Small intestine (tissue), 16 donors: ENCODE measurements at places on chromosomes 16 and 17. TPM values are rescaled to one million over a fixed set of nuclear protein-coding genes. Genes with fewer than 3 reads are reported as not detected.

GRCh38 chr17:33858121-33858520, 397.0 kb upstream of the CCL2 start:
- DNase-seq: no peak

Gene TAT
- 0.10 TPM for polyA plus RNA-seq

- no peak for DNase-seq
Observed at GRCh38 chr17:17554266-17554665, 37.2 kb downstream of the PEMT start.

Gene SLC6A2
- polyA plus RNA-seq: not detected

DNA sequence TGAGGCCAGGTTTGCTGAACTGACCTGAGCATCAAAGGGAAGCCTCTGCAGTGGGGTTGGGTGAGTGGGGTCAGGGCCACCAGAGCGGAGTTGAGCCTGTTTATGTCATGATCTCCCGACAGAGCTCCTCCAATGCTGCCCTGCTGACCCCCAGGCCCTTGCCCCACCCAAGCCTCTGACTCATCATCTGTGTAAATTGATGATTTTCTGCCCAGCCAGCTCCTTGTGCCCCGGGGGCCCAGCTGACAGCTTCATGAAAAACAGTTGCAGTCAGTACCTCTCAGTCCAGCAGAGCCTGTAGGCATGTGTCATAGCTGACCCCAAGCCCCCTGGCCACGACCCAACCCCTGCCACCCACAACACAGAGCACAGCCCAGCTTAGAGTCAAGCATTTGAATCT, 134.9 kb downstream of the CCT6B start:
- DNase-seq: no peak

Gene KRT10
- polyA plus RNA-seq: 51.3 TPM

GRCh38 chr16:13439766-13440165, 480.2 kb upstream of the ERCC4 start:
- no peak for DNase-seq

- DNase-seq: peak; percentile 97
Observed at GRCh38 chr16:89502081-89502843, 5.9 kb upstream of the SPG7 start.

Gene EPOP
- polyA plus RNA-seq: 0.40 TPM

- no peak for DNase-seq
Observed at GRCh38 chr17:50523208-50523607, 9.3 kb upstream of the EPN3 start.

GRCh38 chr16:86619239-86619794, 41.0 kb downstream of the FOXL1 start:
- DNase-seq: no peak

DNA sequence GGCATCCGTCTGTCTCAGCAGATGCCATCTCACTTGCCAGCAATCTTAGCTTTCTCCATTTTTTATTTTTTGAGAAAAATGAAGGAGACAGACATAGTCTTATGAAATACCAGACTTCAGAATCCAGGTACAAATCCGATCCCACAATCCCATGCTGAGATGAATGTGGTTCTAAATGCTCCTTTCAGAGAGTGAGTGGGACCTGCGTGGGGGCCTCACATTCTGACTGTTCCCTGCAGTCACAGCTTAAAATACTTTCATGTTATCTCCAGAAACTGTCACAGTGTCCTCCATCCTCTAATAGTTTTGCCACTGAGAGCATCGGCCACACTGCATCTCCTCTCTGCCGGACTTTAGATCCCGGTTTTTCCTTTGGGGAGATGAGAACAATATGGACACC, 34.9 kb upstream of the ENDOV start:
- DNase-seq: no peak

- DNase-seq: no peak
Observed at GRCh38 chr16:22093996-22094395, 1.7 kb downstream of the VWA3A start.

- no peak for DNase-seq
Observed at GRCh38 chr16:86846136-86846535, 267.8 kb downstream of the FOXL1 start.

Gene USP43
- 4.5 TPM for polyA plus RNA-seq

Gene CUEDC1
- polyA plus RNA-seq: 14.9 TPM

GRCh38 chr16:57918994-57919393, 51.9 kb downstream of the CNGB1 start:
- no peak for DNase-seq

Gene CDH1
- 366 TPM for polyA plus RNA-seq

GRCh38 chr17:260944-261343, 79.5 kb upstream of the DOC2B start:
- no peak for DNase-seq

DNA sequence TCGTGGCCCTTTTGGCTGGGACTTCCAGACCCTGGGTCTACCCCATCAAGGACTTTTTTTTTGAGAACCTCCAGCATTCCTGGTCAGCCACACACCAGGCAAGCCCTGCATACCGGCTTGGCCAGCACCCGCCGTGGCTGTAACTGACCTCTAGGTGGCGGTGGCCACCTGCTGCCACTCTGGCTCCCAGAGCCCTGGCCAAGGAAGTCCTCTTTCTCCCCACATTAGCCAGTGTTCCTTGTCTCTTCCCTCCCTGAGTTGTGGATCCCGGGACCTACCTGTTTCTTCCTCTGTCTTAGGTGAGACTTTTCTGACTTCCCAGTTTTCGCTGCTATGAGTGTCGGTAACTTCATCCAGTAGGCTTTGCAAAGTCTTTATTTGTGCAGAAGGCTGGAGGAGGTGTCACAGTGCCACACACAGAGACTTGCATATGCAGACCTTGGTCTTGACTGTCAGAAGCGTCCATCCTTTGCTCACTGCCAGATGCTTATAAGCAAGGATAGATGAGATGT, 348.3 kb downstream of the CPPED1 start:
- DNase-seq: peak; percentile 54

GRCh38 chr17:66481271-66481670, 178.9 kb downstream of the PRKCA start:
- DNase-seq: no peak

Gene UNC45B
- 0.62 TPM for polyA plus RNA-seq

Gene HSPB9
- not detected for polyA plus RNA-seq

DNA sequence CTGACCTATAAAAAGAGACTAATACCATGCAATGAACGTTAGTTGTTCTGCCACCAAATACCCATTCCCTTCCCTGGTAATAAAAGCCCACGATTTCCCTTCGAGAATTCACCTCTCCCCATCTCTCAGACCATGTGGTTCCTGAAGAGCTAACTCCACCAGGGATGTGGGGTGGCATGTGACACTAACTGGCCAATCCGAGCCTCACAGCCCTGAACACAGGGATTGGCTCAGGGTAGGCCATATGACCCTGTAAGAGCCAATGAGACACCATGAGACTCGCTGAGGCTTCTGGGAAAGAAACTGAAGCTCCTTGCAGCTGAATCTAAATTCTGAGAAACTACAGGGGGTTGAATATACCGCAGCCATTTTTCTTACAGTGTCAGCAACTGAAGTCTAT, 21.1 kb downstream of the HELZ start:
- no peak for DNase-seq

DNA sequence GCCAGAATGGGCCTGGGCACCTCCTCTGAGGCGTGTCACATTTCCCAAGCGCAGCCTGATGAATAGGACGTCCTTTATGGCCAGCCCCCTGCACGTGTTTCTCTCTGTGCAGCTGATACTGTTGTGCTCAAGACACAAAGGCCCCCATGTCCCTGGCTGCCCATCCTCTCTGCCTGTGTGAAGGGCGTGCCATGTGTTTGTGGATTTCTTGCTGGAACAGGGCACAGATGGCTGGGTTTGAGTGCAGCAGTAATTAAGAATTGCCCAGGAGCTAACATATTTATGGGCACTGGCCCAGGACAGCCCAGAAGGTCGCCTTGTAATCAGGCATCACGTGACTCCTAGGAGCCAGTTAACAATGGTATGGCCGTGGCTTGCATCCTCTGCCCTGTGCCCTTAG, 181.1 kb downstream of the CCDC182 start:
- no peak for DNase-seq

DNA sequence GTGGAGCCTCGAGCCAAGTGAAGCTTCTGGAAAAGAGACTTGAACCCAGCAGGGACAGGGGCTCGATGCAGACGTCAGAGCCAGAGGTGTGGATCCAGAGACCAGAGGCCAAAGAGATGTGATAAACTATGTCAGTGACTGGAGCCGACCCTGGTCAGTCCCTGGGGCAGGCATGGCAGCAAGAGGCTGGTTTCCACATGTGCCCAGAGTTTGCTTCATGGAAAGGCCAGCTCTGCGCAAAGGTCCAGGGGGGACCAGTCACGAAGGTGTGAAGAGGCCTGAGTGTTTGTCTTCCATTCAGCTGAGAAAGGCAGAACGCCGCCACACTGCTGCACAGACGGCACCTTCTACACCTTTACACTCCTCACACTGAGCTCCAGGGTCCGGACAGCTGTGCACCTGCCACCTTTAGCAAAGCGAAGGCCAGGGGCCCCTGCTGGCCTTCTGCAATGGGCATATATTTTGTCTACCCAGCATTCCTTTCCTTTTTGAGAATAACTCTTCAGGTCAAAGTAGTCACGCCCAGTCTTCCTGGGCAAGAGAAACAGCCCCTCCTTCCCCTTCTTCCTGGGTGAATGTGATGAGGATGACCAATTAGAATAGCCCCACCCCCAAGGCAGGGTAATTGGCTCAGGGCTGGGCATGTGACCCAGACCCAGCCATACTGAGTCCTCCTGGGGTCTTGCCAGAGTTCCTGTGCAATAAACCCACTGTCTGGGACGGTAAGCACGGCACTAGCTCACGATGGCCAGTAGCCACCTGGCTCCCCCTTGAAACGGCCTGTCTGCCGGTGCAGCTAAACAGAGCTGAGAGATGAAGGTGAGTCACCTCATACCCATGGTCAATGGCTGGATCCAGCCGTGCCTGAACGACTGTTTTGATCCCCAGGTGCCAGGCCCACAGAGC, 2.3 kb upstream of the RPH3AL start:
- DNase-seq: peak; percentile 12

DNA sequence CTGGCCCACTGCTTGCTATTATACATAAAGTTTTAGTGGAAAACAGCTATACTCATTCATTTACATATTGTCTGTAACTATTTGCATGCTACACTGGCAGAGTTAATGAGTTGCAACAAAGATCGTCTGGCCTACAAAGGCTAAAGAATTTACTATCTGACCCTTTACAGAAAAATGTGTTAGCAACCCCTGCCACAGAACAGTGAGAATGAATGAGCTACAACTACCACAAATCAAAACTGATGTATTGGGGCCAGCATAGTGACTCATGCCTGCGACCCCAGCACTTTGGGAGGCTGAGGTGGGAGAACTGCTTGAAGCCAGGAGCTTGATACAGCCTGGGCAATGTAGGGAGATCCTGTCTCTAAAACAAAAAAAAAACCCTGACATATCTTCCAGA, 92.7 kb downstream of the MYH11 start:
- no peak for DNase-seq

Gene LRRC37A
- 0.27 TPM for polyA plus RNA-seq

DNA sequence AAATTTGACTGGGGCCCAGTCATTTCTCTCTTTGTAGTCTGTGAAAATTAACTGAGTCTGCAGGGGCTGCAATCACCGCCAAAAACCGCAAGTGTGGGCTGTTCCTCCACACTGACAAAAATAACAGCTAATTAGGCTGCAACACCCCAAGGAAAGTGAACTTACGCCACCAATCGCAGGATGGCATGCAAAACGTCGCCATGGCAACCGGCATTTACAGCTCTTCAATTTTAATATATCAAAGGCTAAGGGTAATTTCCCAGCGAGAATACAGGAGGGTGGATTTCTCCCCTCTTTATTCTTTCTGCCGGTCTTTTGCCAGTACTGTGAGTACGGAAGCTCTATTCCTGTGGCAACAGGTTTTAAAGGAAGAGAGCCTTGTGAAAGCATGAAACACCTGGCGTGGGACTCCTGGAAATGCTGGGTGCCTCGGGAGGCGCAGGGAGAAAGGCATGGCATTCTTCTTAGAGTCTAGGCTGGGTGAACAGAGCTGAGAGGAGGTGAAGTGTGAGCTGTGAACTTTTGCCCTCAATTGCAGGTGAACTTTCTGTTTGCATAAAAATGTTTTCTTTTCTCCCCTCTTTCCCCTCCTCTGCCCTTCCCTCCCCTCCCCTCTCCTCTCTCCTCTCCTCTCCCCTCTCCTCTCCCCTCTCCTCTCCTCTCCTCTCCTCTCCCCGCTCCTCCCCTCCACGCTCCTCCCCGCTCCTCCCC, 399.7 kb downstream of the XYLT1 start:
- DNase-seq: peak; percentile 62

DNA sequence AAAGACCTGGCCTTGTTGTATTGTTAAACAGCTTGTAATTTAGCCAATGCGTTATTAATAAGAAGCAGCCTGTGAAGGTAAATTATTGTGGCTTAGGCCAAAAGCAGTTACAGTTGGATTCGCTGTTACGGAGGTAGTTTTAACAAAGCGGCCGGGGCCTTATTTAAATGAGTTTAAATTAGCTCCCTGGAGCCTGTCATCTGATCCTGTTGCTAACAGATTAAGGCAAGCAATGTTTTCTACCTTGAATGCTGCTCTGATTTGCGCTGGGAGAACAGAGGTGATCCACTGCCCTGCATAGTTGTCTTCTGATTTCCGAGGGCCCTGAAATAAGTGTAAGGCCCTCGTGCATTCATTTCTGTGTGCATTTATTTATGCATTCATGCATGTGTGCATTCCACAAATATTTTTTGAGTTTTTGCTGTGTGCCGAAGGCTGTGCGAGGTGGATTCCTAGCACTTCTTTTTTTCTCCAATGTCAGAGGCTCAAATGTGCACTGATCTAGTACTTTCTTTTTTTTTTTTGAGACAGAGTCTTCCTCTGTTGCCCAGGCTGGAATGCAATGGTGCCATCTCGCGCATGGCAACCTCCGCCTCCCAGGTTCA, 10.9 kb downstream of the SEC14L5 start:
- no peak for DNase-seq

DNA sequence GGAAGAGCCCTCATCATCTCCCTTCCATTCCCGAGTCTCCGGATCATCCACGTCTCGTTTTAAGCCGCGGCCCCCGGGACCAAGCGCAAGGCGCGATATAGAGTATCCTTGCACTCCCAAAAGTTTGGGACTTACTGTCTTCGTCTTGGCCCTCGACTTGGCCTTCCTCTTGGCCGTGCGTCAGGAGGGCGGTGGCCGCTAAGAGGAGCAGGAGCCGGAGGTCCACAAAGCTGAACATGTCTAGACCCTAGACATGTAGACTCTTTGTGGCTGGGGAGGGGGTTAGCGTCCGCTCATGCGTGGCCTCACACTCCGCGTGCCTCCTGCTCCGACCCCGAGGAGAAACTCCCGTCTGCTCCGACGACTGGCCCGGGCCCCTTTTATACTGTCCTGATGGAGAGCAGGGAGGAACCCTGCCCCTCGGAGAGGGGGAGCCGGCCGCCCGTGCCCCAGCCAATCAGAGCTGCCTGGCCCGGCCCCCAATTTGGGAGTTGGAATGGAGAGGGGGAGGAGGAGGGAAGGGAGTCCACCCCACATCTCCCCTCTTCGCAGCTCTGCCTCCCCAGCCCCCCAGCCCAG, at the start of gene COL1A1:
Gene COL1A1 (minus strand): TSS at position 356 of the 579 bp plus-strand sequence. CDS start 118 bp downstream, at position 238.
- no peak for DNase-seq

- DNase-seq: no peak
Observed at GRCh38 chr16:64751906-64752305, 370.0 kb downstream of the CDH11 start.

Gene TNFAIP1
- polyA plus RNA-seq: 16.1 TPM

Gene CACNA1G
- polyA plus RNA-seq: 1.7 TPM

Gene KCNG4
- polyA plus RNA-seq: not detected
